ENCODE measurements at places on chromosomes 3 and 15. TPM values are rescaled to one million over a fixed set of nuclear protein-coding genes. Genes with fewer than 3 reads are reported as not detected.

DNA sequence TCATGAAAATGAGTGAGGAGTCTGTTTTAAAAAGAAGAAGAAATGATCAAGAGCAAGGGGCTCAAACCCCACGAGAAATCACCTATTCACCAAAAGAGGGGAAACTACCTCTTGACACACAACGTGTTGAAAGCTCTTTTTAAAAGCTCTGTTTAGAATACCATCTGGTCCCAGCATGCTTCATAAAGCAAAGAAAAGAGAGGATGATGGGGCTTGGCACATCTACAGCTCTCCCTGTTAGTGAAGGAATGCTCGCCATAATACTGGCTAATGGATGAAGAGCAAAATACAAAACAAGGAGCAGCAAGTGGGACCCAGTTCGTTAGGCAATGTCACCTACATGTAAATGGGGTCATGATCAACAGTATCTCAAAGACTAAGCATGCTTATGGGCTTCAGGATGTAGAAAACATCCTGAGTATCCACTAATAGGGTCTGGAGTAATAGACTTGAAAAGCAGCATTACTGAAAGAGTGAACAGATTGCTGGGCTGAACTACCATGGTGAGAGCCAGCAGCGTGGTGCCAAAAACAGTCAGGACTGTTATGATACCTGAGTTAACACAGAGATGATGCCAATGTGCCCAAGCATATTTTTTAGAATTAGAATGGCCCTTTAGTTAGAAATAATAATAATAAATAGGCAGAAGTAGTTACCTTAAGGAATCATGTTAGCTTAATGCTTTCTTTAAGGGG, 159.7 kb upstream of the POU1F1 start:
- H3K27me3 ChIP-seq, result no peaks in the 10 kb centered on the region
- DNase-seq, result no peak
- H3K36me3 ChIP-seq, result no peaks in the 10 kb centered on the region
- H3K4me1 ChIP-seq, result no peaks in the 10 kb centered on the region

DNA sequence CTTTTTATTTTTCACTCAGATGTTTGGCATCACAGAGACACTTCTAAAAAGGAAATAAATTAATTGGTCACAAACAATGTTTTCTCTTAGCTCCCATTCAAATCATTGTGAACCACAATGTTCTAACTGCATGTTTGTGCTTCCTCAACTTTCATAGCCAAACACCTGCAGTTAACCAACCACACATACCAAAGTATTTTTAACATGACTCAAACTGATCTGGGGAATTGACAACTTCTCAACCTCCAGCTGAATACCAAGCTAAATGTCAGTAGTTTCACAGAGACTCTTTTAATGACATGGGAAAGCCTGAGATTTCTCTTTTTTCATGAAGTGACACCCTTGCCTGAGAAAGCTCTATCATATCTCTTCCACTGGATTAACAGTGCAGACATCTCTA, 217.9 kb upstream of the MME start:
- no peak overlapping the region for H3K27ac ChIP-seq
- H3K27me3 ChIP-seq, result no peaks in the 10 kb centered on the region
- H3K4me1 ChIP-seq, result no peaks in the 10 kb centered on the region

Gene GATM
- total RNA-seq, result 1.3 TPM

DNA sequence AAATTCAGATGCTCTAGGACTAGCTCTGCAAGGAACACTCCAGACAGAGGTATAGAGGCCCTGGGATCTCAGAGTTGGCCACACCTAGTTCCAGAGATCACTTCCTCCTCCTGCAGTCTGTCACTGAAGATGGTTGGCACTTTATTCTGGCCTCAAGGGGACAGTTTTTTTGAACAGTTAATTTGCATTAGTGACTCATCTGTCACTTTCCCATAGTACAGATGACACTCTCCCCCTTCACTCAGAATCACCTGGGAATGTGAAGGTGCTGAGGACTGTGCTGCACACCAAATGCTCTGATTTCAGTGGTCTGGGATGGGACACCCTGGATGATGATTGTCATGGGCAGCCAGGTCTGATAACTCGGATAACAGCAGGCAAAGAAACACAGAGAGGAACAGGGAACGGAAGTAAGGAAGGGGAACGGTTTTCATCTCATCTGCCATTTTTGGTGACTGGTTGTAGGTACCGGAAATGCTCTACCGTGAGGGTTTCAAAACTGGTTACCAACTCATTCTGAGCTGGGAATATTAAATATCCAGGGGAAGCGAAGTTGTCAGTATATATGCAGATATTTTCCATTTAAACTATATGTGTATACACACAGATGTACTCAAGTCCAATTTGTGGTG, 232.5 kb upstream of the ST8SIA2 start:
- no peak overlapping the region for H3K27ac ChIP-seq
- DNase-seq, result no peak
- peaks cover 9% of the 10 kb centered on the region for H3K36me3 ChIP-seq
- H3K4me1 ChIP-seq, result peaks cover 19% of the 10 kb centered on the region
- H3K4me3 ChIP-seq, result no peak overlapping the region
- no peaks in the 10 kb centered on the region for H3K27me3 ChIP-seq

Gene SGO1
- total RNA-seq, result 37.8 TPM

DNA sequence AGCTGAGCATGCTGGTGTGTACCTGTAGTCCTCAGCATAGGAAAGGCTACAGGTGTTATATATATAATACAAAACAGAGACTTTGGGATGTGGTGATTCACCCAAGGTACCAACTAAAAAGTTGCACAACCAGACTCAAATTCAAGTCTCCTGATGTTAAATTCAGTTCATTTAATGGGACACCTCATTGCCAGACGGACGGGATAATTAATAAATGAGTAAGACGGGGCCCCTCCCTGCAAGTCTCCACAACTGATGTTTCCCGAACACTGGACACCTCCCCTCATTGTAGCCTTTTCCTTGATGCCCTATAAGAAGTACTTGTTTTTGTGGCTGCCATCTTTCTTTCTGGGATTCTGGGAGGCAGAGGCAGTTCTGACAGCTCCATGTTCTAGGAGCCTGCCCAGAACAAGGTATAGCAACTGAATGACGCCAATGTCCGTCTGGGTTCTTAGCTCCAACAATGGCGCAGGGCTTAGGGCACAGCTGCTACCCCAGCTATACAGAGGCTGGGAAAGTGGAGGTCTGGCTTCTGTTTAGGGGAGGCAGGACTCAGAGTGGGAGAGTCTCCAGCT, 50.7 kb downstream of the CDC25A start:
- H3K4me3 ChIP-seq, result no peak overlapping the region
- H3K27ac ChIP-seq, result no peak overlapping the region
- no peak for DNase-seq
- no peaks in the 10 kb centered on the region for H3K4me1 ChIP-seq

Gene TIMP4
- total RNA-seq, result 0.50 TPM

DNA sequence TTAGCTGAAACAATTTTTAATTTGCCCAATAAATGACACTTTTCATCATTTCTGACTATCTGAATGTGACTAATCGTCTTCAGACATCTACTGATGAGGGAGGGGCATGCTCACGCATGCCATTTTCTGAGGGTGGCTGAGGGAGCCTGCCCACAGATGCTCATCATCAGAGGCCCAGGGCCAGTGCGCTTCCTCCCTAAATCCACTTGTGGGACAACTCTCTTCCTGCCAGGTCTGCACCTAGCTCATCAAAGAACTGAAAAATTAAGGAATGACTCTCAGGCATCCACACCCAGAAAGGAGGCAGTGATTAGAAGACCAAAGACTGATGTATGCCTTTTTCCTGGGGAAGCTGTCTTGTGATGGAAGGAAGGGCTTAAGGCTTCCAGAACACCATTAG, 22.8 kb downstream of the RTP3 start:
- H3K4me3 ChIP-seq, result no peak overlapping the region
- no peaks in the 10 kb centered on the region for H3K4me1 ChIP-seq
- no peak overlapping the region for H3K27ac ChIP-seq
- DNase-seq, result no peak
- no peaks in the 10 kb centered on the region for H3K36me3 ChIP-seq
- no peaks in the 10 kb centered on the region for H3K27me3 ChIP-seq

GRCh38 chr15:51240066-51240465, 98.3 kb downstream of the CYP19A1 start:
- H3K27ac ChIP-seq, result no peak overlapping the region
- no peak overlapping the region for H3K4me3 ChIP-seq
- no peak for DNase-seq
- H3K4me1 ChIP-seq, result peaks cover 7% of the 10 kb centered on the region
- peaks cover 9% of the 10 kb centered on the region for H3K27me3 ChIP-seq
- H3K36me3 ChIP-seq, result no peaks in the 10 kb centered on the region

DNA sequence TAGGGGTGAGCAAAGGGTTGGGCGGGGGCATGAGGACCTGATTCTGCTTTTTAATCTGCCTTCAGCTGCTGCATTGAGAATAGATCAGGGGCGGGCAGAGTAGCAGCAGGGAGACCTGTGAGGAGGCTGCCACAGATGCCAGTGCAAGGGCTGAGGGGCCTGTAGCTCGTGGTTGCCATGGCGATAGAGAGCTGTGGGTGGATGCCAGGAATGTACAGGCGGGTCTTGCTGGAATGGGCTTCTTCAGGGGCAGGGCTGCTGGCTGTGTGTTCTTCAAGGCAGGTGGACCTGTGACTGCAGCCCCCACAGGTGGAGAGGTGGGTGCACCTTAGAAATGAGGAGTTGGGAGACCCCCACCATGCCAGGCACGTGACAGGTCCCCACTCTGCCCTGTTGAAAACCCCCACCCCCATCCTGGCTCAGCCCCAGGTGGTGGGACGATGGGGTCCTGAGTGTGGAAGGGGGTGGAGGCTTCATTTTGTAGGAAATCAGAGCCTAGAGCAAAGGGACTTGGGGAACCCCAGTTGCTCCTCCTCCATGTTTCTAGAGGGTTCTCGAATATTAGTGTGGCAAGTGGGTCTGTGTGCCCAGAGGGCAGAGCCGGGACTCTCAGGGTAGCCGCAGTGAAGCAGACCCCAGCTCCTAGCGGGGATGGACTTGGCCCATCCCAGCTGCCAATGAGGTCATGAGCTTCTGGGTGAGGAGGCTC, 38.3 kb downstream of the SLC6A6 start:
- H3K27ac ChIP-seq, result no peak overlapping the region
- H3K27me3 ChIP-seq, result no peaks in the 10 kb centered on the region
- no peak for DNase-seq
- H3K4me1 ChIP-seq, result peaks cover 14% of the 10 kb centered on the region
- peaks cover 17% of the 10 kb centered on the region for H3K36me3 ChIP-seq

- peaks cover 3% of the 10 kb centered on the region for H3K4me1 ChIP-seq
- no peak overlapping the region for H3K27ac ChIP-seq
- no peaks in the 10 kb centered on the region for H3K36me3 ChIP-seq
- H3K4me3 ChIP-seq, result no peak overlapping the region
- H3K27me3 ChIP-seq, result peaks cover 1% of the 10 kb centered on the region
Measured at GRCh38 chr3:25476639-25477038, 48.6 kb downstream of the RARB start.

Gene USF3
- total RNA-seq, result 12.2 TPM

- no peaks in the 10 kb centered on the region for H3K36me3 ChIP-seq
- H3K4me3 ChIP-seq, result no peak overlapping the region
- H3K4me1 ChIP-seq, result no peaks in the 10 kb centered on the region
- no peak for DNase-seq
- H3K27me3 ChIP-seq, result peaks cover 13% of the 10 kb centered on the region
Measured at GRCh38 chr3:100927775-100928174, 65.4 kb downstream of the ABI3BP start.

DNA sequence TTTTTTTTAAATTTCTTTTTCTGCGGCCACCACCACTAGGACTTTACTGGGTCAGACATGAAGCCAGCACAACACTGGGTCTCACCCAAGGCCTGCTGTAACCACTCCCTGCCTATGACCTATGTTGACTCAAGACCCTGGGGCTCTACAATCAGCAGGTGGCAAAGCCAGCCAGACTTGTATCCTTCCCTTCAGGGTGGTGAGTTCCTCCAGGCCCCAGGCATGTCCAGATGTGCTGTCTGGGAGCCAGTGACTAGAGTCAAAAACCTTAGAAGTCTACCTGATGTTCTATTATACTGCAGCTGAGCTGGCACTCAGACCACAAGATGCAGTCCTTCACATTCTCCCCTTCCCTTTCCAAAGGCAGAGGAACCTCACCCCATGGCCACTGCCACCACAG, 31.6 kb upstream of the CLDN18 start:
- H3K4me1 ChIP-seq, result no peaks in the 10 kb centered on the region
- no peaks in the 10 kb centered on the region for H3K36me3 ChIP-seq
- no peak overlapping the region for H3K27ac ChIP-seq

Gene SLC25A36
- 56.5 TPM for total RNA-seq

Gene ATP8B4
- total RNA-seq, result 4.2 TPM

GRCh38 chr15:57591822-57592367, at the start of gene MYZAP:
MYZAP (plus strand) TSS chr15:57591904; CDS start chr15:57592035, 131 bp downstream.
- no peak within 1 kb of the TSS for H3K27ac ChIP-seq
- peak within 1 kb of the TSS; percentile 60 for H3K4me3 ChIP-seq
- H3K4me1 ChIP-seq, result peaks cover 25% of the 10 kb centered on the region

Gene VILL
- 9.9 TPM for total RNA-seq

DNA sequence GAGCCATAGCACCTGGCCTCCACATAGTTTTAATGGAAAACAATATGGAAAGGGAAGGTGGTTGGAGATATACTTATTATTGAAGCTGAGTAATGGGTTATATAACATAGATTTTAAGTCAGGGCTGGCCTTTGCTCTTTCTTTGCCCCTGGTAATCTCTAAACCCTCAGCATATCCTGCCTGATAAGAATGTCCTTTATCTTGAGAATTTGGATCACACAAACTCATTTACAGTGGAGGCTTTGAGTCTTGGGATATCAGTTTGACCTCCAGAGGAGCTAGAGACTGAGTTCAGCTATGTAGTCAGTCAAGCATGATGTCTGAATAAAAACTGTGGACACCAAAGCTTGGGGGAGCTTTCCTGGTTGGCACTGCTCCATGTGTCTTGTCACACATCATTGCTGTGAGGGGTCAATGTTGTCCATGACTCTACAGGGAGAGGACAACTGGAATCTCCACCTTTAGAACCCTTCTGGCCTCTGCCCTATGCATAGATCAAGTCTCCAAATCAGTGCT, 9.0 kb upstream of the C3orf33 start:
- DNase-seq, result no peak
- peaks cover 2% of the 10 kb centered on the region for H3K36me3 ChIP-seq
- H3K27me3 ChIP-seq, result peaks cover 3% of the 10 kb centered on the region
- H3K27ac ChIP-seq, result no peak overlapping the region
- no peak overlapping the region for H3K4me3 ChIP-seq

Gene ST8SIA2
- not detected for total RNA-seq

- no peak overlapping the region for H3K27ac ChIP-seq
- H3K36me3 ChIP-seq, result no peaks in the 10 kb centered on the region
- H3K4me1 ChIP-seq, result no peaks in the 10 kb centered on the region
Measured at GRCh38 chr15:53786401-53786800, 26.9 kb upstream of the WDR72 start.

- H3K27ac ChIP-seq, result no peak overlapping the region
- peaks cover 18% of the 10 kb centered on the region for H3K36me3 ChIP-seq
- H3K27me3 ChIP-seq, result no peaks in the 10 kb centered on the region
- H3K4me3 ChIP-seq, result peak overlapping the region; percentile 91
- no peak for DNase-seq
Measured at GRCh38 chr3:32686713-32687112, 1.7 kb downstream of the CNOT10 start.

Gene A4GNT
- total RNA-seq, result not detected

GRCh38 chr3:159168788-159169187, 366.9 kb downstream of the MFSD1 start:
- H3K4me3 ChIP-seq, result no peak overlapping the region
- H3K36me3 ChIP-seq, result no peaks in the 10 kb centered on the region
- H3K27ac ChIP-seq, result no peak overlapping the region
- no peaks in the 10 kb centered on the region for H3K27me3 ChIP-seq
- H3K4me1 ChIP-seq, result no peaks in the 10 kb centered on the region

Data from activated CD4-positive, alpha-beta memory T cell treated with anti-CD3 and anti-CD28 coated beads for 36 hours (primary cell).